Activated CD4-positive, CD25-positive, alpha-beta regulatory T cell (primary cell): ENCODE measurements at places on chromosomes 5 and 9.

GRCh38 chr5:167918184-167918812, 373.1 kb upstream of the WWC1 start:
- no peak for DNase-seq

DNA sequence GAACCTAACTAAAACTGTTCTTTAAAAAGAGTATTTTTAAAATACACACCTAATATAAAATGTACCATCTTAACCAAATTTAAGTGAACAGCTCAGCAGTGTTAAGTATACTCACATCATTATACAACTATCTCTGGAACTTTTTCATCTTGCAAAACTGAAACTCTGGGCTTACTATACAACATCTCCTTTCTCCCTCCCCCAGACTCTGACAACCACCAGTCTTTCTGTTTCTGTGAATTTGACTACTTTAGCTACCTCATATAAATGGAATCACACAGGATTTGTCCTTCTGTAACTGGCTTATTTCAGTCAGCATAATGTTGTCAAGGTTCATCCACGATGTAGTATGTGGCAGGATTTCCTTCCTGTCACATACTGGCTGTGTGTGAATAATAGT, 93.5 kb downstream of the FOXD1 start:
- DNase-seq = no peak

GRCh38 chr5:57721226-57721625, 238.6 kb upstream of the ACTBL2 start:
- no peak for DNase-seq

DNA sequence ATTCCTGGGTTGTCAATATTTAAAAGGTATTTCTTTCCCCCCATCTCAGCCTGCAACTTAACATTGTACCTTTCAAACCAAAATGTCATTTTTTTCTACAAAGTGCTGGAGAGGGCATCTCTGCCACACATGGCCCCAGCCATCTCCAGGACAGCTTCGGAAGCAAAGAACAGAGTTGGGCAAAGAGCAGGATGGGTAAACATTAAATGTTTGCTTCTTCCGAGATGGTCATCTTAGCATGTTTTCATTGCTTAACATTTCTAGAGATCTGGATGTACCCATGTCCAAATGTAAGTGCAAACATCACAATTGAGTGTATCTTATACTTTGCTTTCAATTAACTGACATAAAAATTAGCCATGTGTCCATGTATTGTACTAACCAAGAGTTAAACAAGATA, 14.3 kb upstream of the F2RL2 start:
- DNase-seq = no peak

DNA sequence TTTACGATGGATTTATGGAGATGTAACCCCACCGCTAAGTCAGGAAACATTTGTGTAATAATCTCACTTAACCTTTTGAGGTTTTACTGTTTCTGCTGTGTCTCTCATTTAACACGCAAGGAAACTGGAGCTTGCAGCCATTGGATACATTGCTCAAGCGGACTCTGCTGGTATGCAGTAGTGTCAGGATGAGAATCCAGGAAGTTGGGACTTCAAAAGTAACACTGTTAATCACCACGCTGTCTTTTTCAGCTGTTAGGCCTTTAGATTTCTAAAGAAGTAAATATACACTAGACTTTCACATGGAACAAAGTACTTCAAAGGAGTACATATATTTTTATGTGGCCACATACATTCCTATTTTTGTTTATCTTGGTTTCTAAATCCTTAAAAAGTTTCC, 114.7 kb downstream of the LPAR1 start:
- no peak for DNase-seq

GRCh38 chr5:170986598-170986997, 124.8 kb downstream of the RANBP17 start:
- no peak for DNase-seq

- no peak for DNase-seq
Observed at GRCh38 chr9:132791699-132792240, 86.3 kb downstream of the AK8 start.

- DNase-seq = no peak
Observed at GRCh38 chr9:79698967-79699366, 127.2 kb downstream of the TLE4 start.

DNA sequence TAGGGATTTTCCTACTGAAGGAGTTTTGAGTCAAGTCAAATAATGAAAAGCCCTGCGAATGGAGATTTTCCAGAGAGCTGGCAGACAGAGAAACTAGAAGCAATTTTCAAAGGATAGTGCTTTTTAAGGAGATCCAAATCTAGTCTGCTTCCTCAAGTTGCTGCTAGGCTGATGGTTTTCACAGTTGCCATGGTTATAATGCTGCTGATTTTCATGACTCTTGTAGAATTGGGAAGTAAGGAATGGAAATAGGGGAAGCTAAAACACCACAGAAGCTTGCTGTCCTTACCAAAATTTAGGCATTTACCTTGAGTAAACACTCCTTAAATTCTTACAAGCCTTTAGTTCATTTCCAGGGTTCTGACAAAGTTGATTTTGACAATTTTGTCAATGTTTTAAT, 30.1 kb upstream of the HAPLN1 start:
- no peak for DNase-seq

- no peak for DNase-seq
Observed at GRCh38 chr5:53481159-53481886, 894 bp downstream of the FST start.

DNA sequence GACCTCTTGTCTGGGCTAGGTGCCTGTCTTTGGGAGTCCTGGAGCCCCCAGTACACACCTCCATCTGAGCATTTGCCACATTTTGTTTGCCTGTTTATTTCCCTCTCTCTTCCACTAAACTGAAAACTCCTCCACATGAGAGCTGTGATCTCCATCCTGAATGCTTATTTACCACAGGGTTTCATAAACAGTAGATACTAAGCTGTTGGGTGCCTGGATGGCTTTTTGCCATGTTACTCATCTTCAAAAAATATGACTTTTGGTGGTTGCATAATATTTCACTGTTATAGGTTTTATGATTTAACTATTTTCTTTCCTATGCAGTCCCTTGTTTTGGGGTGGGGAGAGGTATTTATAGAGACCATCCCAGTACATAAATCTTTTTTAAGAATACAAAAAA, 99.6 kb downstream of the APBA1 start:
- no peak for DNase-seq
